ENCODE measurements at places on chromosomes 1 and 21.

DNA sequence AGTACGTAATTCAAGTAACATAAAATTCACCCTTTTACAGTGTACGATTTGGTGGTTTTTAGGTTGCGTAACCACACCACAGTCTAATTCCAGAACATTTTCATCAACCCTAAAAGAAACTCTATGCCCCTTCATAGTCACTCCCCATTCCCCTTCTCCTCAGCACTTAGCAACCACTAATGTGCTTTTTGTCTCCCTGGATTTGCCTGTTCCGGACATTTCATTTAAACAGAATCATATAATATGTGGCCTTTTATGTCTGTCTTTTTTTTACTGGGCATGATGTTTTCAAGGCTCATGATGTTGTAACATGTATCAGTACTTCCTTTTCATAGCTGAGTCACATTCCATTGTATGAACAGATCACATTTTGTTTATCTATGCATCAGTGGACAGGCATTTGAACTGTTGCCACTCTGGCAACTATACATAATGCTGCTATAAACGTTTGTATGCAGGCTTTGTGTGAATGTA lies 20.8 kb downstream of the OBSCN start:
- DNase-seq, result no peak

DNA sequence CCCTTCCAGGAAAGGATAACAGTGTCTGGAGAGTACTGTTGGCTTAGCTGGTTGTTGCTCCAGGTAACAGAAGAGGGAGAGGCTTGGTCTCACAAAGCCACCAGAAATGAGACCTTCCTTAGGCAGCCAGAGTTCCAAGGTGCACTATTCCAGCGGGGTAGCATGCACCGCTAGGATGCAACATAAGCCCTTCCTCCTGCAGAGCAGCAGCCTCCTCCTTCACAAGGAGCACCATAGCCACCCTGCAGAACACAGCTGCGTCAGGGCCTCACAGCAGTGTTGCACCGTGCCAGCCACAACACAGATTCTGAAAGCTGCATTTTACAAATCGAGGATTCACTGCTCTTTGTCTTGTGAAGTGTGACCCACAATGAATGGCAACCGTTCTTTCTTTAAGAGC lies 142.0 kb downstream of the CLIC6 start:
- DNase-seq, result no peak

DNA sequence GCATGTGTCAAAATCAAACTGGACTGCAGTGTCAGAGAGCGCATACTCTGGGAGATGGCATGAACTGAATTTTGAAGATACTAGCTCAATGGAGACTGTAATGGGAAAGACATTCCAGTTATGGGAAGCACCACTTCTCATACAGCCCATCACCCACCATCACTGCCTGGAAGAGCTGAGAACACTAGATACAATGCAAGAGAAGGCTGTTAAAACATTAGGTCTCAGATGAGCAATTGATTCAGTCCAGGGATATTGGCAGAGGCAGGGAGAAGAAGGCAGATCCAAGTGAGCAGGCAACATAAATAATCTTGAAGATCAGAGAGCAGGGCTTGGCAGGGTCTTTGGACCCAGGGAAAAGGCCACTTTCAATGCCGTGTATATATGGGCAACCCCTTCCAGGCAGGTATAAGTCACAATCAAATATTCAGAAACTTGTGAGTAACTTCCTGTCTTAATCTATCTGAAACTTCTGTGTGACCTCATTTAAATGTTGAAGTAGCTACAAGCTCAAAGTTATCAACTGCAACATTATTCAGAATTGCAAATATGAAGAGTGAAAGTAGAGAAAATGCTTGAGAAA lies 290.3 kb upstream of the SGIP1 start:
- DNase-seq, result no peak

DNA sequence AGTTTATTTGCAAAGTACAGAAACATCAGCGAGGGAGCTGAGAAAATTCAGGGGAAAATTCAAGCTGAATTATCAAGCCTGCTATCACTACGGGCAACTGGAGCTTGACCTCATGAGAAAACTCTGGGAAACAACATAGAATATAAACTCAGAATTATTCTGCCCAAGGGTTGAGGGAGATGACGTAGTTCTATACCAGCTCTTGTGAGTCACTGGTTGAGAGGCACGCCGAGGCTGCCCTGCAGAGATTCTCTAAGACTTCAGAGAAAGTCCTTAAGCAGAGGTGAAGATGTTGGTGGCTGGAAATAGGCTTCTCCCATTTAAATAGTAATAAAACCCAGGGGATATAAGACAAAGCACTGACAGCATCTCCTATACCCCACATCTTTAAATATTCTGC lies 12.3 kb downstream of the SYDE2 start:
- DNase-seq, result no peak

- no peak for DNase-seq
Observed at GRCh38 chr21:29384683-29385359, 86.1 kb downstream of the BACH1 start.

DNA sequence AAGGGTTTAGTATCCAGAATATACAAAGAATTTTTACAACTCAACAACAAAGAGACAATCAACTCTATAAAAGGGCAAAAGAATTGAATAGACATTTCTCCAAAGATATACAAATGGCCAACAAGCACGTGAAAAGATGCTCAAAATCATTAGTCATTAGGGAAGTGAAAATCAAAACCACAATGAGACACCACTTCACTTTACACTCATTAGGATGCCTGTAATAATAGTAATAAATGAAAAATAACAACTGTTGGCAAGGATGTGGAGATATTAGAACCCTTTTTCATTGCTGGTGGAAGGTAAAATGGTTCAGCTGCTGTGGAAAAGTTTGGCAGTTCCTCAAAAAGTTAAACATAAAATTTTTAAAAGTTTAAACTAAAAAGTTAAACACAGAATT lies 7.0 kb upstream of the ABCD3 start:
- DNase-seq, result no peak

GRCh38 chr1:55958498-55958897 lies 620.9 kb downstream of the PLPP3 start:
- DNase-seq, result no peak

- no peak for DNase-seq
Observed at GRCh38 chr1:242225767-242226573, 227.1 kb upstream of the MAP1LC3C start.

- DNase-seq, result no peak
Observed at GRCh38 chr1:33137800-33138199, 44.0 kb downstream of the TRIM62 start.

GRCh38 chr1:69139007-69139406 lies 428.7 kb upstream of the LRRC7 start:
- DNase-seq, result no peak

DNA sequence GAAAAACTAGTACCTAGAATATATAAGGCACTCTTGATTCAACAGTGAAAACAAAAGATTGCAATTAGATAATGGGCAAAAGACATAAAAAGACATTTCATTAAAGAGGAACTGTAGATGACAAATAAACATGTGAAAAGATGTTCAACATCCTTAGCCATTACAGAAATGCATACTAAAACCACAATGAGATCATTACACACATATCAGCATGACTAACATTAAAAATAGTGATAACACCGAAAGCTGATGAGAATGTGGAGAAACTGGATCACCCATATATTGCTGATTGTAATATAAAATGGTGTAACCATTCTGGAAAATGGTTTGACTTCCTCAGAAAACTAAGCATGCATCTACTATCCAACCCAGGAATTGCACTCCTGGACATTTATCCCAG lies 340.3 kb downstream of the SEC16B start:
- DNase-seq, result no peak

DNA sequence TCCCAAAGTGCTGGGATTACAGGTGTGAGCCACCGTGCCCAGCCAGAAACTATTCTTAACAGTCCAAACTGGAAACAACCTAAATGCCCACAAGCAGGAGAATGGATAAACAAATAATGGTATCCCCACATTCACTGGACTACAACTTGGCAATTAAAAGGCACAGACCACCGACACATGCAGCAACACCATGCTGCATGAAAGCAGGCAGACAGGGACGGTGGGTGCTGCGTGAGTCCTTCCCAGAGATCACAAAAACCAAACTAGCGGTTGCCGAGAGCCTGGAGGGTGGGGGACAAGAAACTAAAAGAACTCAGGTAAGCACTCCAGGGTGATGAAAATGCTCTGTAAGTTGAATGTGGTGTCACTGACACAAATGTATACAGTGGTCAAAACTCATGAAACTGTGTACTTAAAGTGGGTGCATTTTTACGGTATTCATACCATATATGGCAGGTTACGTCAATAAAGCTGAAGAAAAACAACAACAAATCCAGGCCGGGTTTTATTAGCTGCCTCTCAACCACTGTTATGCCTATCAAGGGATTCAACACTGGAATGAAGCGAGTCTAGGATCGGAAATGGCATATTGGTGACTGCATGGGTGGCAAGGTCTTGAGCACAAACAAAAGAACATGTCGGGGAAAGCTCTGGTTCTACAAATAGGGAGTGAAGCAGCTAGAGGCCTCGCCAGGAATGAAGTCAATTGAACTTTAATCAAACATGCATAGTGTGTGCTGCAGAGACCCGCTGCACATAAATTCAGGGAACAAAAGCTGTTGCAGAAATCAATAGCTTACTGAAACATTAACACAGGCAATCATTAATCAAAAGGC lies 52.4 kb downstream of the SLC45A1 start:
- no peak for DNase-seq

GRCh38 chr1:226772446-226773139 lies 33.5 kb upstream of the ITPKB start:
- no peak for DNase-seq
